Stimulated activated naive B cell treated with anti-CD40 and anti-IgM and Interleukin-4, amounts not matched to agents 10 μg/mL and 1 μg/mL and 100 μg/mL, for 72 hours (primary cell): ENCODE measurements at places on chromosomes 6 and 20.

DNA sequence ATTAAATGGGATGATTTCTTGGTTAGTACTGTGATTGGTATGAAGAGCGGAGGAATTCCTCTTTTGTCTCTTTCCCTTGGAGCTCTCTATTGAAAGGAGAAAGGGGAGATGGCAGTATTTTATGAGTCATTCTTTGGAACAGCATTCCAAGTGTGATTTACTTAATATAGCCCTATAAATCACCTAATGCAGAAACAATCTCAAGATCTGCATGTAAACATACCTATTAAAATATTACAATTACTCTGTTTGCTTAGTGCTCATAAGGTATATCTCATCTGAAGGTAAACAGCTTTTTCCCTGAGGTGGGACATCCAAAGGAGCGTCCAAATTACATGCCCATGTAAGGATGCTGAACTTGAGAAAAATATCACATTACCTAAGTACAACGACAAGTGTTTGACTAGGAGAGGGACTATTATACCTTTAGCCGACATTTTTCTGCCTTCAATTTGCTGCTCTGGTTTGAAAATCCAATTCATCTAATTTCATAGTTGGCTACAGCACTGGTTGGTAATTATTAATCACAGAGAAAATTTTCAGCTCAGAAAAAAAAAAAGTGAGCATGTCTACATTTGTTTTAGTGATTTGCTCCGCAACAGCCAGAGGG is 229.0 kb downstream of the FOXC1 start:
- H3K36me3 ChIP-seq: no peaks in the 10 kb centered on the region
- DNase-seq: no peak
- H3K4me3 ChIP-seq: no peak overlapping the region
- H3K27ac ChIP-seq: no peak overlapping the region
- H3K27me3 ChIP-seq: no peaks in the 10 kb centered on the region

DNA sequence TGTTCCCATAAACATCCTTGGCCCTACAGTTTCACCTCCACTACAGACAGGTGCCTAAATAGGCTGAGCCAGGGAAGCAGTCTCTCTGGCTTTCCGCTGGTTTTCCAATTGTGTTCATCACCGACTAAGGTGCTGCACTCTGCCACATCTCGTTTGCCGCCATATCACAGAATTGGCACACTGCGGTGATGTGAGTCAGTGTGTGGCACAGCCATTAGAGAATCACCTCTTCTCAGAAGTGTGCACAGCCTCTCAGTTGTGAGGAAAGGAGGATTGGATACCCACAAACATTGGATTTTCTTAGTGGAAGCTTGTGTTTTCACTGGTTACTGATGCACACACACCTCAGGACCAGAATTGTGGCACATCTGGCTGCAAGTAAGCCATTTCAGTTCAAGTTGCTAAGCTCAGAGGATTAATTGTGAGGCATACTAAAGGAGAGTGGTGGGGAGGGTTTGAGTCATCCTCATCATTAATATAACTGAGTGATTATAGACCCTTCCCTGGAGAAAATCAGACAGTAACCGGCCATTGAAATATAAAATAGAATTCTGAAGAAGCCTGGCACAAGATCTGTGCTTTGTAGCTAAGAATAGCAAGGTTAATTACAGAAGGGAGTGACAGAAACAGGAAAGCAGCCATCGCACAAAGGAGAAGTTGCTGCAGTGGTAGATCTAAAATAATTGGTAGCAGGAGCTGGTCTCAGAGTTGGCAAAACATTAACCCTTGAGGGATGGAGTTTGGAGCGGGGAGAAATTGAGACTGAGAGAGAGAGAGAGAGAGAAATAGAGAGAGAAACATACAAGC is 506.9 kb downstream of the LMBRD1 start:
- no peaks in the 10 kb centered on the region for H3K36me3 ChIP-seq
- no peaks in the 10 kb centered on the region for H3K27me3 ChIP-seq
- no peaks in the 10 kb centered on the region for H3K4me1 ChIP-seq
- H3K4me3 ChIP-seq: no peak overlapping the region
- H3K27ac ChIP-seq: no peak overlapping the region
- DNase-seq: no peak

DNA sequence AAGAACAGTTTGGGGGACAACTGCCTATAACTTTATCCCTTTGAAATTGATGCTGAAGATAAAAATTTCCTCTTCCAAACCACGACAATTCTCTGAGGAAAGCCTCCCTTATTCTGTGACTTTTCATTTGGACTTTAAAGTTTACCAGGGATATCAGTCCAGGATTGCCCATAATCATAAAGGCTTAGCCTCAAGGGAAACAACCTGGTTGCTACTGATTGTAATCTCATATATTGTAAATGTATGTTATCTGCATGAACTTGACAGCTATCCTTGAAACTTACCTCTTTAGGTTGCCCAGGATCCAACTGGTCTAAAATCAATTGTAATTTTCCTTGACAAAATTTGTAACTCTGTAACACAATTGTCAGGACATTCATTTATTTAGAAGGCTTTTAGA is 23.8 kb downstream of the TBC1D32 start:
- H3K27me3 ChIP-seq: no peaks in the 10 kb centered on the region
- DNase-seq: no peak
- H3K4me3 ChIP-seq: no peak overlapping the region
- H3K4me1 ChIP-seq: no peaks in the 10 kb centered on the region
- no peak overlapping the region for H3K27ac ChIP-seq

- H3K4me3 ChIP-seq: no peak overlapping the region
- peaks cover 17% of the 10 kb centered on the region for H3K4me1 ChIP-seq
- H3K27ac ChIP-seq: peak overlapping the region; percentile 91
- no peaks in the 10 kb centered on the region for H3K36me3 ChIP-seq
These were observed 188.0 kb upstream of the TAB2 start for GRCh38 chr6:149129371-149130077.

DNA sequence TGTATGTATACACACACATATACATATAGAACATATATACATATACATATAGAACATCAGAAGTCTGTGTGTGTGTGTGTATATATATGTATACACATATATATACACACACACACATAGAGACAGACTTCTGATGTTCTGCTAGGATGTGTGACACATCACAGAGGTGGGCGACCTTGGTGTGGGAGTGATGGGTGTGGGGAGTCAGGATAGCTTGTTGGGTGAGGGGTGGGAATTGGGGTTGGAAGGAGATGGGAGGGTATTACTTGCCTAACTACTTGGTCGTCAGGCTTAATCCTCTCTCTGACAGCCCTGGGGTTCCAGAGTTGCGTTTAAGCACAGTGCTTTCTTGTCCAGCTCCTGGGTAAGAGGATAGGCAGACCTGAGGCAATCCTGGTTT is 8.3 kb downstream of the MYO6 start:
- H3K36me3 ChIP-seq: no peaks in the 10 kb centered on the region
- peaks cover 1% of the 10 kb centered on the region for H3K4me1 ChIP-seq
- no peak overlapping the region for H3K27ac ChIP-seq
- H3K27me3 ChIP-seq: peaks cover 49% of the 10 kb centered on the region

DNA sequence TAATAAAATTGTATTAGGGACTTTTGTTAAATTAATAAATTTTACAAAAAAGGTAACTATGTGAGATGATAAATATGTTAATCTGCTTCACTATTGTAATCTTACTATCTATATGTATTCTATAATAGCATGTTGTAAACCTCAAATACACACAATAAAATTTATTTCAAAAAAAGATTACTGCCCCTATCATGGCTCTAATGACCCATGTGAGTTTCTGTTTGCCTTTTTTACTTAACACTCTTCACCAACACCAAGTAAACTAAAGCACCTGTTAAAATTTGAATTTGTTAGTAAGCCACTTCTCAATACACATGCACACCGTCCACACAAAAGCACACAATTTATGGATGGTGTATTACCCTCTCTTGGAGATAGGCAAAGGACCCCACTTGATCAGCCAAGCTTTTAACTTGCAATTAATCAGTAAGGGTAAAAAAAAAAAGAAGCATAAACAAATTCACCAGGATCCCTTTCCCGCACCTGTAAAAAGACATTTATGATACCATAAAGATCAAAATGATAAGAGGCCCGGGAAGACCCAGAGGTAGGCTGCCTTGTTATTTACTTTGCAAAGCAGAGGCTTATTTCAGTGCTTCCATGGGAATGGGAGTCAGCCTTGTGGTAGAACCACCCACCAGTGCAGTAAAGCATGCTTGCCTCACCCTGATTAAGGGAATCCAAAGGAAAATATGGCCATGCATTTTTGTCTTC is 28.6 kb upstream of the PKHD1 start:
- H3K4me1 ChIP-seq: no peaks in the 10 kb centered on the region
- H3K36me3 ChIP-seq: no peaks in the 10 kb centered on the region
- no peak overlapping the region for H3K27ac ChIP-seq
- peaks cover 4% of the 10 kb centered on the region for H3K27me3 ChIP-seq

- H3K27me3 ChIP-seq: no peaks in the 10 kb centered on the region
- no peaks in the 10 kb centered on the region for H3K36me3 ChIP-seq
- no peaks in the 10 kb centered on the region for H3K4me1 ChIP-seq
- H3K4me3 ChIP-seq: no peak overlapping the region
- no peak for DNase-seq
These were observed 26.3 kb upstream of the EPM2A start for GRCh38 chr6:145761584-145761983.

DNA sequence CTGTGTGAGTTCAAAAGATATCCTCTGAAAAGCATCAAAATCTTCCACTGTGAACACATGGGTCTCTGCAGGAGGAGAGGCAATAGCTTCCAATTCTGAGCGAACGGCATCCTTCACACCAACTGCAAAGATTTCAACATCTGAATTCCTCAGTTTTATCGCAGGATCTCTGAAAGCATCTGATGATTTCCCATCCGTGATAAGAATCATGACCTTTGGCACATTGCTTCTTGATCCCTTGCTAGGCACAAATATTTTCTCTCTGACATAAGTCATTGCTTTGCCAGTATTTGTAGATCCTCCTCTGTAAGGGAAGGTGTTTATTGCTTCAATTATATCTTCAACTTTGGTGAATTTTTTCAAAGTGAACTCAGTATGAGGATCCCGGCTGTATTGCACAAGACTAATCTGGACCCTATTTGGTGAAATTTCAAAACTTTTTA is 22.7 kb downstream of the COL12A1 start:
- H3K27ac ChIP-seq: no peak overlapping the region
- no peaks in the 10 kb centered on the region for H3K36me3 ChIP-seq
- no peak overlapping the region for H3K4me3 ChIP-seq
- DNase-seq: no peak

DNA sequence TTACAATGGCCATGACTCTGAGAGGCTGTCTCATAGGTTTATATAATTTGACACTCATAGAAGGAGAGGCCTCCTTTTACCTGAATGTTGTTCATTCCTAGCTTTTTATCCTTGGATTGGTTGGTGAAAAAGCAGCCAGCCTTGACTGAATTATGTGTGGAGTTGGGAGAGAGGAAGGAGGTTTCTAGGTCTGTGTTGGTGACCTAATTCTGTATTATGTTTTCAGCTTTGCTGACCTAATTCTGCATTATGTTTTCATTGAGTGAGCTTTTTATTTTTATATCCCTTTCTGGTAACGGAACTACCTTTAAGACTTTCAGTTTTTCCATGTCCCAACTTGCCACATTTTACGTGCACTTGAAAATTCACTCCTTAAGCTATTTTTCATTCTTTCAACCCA is 59.1 kb upstream of the RNF144B start:
- no peaks in the 10 kb centered on the region for H3K36me3 ChIP-seq
- peaks cover 47% of the 10 kb centered on the region for H3K4me1 ChIP-seq
- H3K27me3 ChIP-seq: no peaks in the 10 kb centered on the region
- H3K4me3 ChIP-seq: no peak overlapping the region
- DNase-seq: no peak
- H3K27ac ChIP-seq: peak overlapping the region; percentile 49

DNA sequence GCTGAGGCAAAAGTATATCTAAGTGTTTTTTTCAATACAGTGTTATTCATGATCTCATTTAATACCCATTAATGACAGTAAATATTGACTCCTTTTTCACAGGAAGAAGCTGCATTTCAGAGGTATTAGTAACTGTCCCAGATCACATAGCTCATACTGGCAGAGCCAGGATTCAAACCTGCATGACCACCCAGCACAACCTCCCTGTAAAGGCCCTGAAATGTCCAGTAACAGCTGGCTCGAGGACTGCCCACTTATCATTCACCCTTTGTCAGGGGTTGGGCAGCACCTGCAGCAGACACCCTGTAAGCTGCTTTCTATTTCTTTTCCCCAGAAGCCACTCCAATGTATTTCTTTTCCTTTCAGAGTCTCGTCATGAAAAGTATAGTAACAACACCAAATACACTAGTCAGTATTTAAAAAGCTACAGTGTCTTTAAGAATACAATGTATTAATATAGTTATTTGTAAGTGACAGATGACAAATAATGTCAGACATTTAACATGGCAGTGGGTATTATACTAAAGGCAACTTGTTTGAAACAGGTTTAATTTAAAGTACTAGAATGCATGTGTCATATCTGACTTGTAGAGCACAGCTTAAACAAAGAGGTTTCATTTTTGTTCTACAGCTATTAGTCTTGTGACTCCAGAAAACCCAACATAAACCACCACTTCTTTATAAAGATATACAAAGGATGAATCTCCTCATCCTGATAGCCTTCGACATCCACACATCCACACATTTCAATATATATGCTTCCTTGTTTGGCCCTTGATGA is 841.6 kb upstream of the GJE1 start:
- no peaks in the 10 kb centered on the region for H3K27me3 ChIP-seq
- peaks cover 2% of the 10 kb centered on the region for H3K36me3 ChIP-seq
- no peak for DNase-seq
- H3K27ac ChIP-seq: no peak overlapping the region

- no peak overlapping the region for H3K27ac ChIP-seq
- no peaks in the 10 kb centered on the region for H3K27me3 ChIP-seq
- H3K4me1 ChIP-seq: peaks cover 11% of the 10 kb centered on the region
- no peak for DNase-seq
These were observed 106.4 kb downstream of the RALGAPA2 start for GRCh38 chr20:20606050-20606449.

- no peak overlapping the region for H3K4me3 ChIP-seq
- H3K4me1 ChIP-seq: no peaks in the 10 kb centered on the region
- H3K27ac ChIP-seq: no peak overlapping the region
- H3K27me3 ChIP-seq: no peaks in the 10 kb centered on the region
- DNase-seq: no peak
These were observed 72.1 kb downstream of the RSPO3 start for GRCh38 chr6:127190552-127190951.

DNA sequence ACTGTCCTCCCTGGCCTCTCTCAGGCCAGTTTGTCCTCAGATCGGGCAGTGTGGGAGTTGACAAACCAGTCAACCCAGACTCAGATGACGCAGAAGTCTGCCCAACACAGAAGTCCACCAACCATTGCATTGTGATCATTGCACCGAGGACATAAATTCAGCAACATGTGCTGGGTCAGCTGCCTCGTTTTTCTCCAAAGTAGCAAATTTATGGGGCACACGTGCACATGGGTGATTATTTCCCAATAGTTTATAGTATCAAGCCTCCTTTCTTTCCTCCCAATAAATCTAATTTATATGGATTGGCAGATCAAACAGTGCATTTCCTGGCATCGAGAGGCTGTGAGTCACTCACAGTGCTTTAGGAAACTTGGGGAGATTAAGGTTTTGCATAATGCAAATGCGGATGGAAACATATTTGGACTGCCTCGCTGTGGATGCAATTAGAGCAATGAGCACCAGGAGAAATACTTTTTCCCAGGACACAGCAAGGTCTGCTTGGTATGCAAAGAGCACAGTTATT is 413.7 kb upstream of the SULF2 start:
- no peaks in the 10 kb centered on the region for H3K4me1 ChIP-seq
- H3K36me3 ChIP-seq: no peaks in the 10 kb centered on the region
- no peak for DNase-seq
- no peak overlapping the region for H3K4me3 ChIP-seq
